ENCODE measurements at places on chromosomes 2 and 18. TPM values are rescaled to one million over a fixed set of nuclear protein-coding genes. Genes with fewer than 3 reads are reported as not detected.

Gene SH3RF3
- 14.8 TPM for total RNA-seq

Gene ATG16L1
- 29.3 TPM for total RNA-seq

Gene NOSTRIN
- total RNA-seq = 1.4 TPM

Gene FZD7
- 64.8 TPM for total RNA-seq

Gene CROCC2
- under 0.01 TPM for total RNA-seq

DNA sequence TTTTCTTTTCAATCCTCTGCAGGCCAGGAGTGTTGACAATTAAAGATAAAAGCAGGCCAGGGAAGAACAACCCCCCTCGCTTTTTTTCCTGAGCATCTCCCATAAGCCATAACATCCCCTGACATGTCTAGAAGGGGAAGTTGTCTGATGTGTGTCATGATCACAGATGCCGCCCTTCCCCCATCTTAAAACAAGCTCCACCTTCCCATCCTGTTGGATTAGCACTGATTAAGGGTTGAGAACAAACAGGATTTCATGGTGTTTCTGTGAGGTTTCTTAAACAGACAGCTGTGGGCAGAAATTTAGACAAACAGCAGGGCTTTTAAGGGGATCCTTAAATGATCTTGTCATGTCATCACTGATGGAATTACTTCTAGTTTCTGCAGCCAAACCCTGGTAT lies 59.4 kb upstream of the UPP2 start:
- no peak for DNase-seq

- peak; percentile 65 for DNase-seq
Observed at GRCh38 chr2:240323601-240324291, 111.7 kb upstream of the GPC1 start.

GRCh38 chr18:75782826-75783225 lies 355.3 kb upstream of the SMIM21 start:
- DNase-seq = no peak

DNA sequence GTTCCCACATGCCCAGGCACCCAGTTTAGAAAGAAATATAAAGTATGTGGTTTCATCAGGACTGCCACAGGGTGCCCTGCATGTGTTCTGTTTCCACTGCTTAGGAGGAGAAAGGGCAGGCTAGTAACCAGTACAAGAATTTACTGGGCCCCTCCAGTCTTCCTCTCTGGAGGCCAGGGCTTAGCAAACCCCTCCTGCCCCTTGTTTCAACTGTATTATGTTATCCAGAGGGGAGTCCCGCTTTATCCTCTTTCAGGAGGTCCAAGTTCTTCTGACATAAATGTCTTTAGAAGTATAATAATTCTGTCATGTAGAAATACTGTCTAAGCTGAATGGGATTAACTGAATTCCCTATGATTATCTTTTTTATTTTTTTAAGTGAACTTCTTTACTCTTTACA lies 132.1 kb downstream of the WDSUB1 start:
- no peak for DNase-seq

- DNase-seq = no peak
Observed at GRCh38 chr2:167965907-167966761, 281.3 kb downstream of the STK39 start.

DNA sequence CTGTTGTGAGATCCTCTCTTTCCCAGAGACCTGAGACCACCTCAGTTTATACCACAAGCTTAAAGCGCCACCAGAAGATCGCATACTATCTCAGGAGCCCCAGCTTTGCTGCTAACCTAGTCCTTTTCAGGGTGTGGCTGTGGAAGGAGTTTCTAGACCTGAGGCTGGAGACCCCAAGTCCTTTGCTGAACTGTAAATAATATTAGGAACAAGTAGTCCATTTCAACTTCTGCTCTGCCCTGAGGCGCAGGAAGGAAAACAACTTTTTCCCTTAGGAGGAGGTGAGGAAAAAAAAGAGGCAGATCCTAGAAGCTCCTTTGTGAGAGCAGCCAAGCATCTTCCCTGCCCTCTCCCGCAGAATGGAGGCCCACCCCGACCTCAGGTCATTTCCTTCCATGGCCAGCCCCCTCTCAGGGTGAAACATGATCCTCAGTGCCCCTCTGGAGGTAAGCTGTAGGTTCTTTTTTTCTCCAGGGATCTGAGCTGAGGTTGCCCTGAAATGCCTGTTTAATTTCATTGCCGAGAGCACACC lies 122.8 kb upstream of the LGALSL start:
- no peak for DNase-seq

DNA sequence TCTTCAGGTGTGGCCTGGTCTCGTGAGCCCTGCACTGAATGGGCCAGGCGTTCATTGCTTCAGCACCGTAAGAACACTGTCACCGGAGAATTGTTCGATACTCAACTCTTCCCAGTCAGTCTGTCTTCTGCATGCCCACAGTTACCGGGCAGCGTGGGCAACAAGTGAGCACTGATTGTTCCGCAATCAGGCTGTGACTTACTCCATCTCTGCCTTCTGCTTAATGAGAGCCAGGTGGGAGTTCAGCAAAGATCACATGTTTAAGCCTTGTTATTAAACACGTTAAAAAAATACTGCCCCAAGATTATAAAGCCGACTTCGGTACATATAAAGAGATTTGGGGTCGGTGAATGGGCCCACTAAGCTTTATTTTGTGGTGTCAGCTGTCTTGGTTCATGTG lies 3.7 kb downstream of the STEAP3 start:
- DNase-seq = peak; percentile 66
